ENCODE measurements at places on chromosomes 3 and 15.

DNA sequence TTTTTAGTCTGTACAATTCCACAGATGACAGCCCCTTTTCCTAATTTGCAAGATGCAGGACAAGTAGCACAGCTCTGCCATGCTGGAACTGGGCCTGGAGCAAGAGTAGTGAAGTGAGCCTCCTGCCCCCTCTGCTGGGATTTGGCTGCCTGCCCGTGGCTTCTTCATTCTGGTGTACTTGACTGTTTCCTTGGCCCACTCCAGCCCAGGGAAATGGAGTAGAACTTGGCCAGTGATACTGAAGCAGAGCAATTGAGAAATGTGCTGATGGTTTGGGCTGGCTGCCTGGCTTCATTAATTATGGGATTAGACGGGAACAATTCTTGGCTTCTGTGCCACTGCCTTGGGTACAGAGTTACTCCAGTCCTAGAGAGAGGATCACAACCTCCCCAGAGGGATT, 2.8 kb downstream of the GPD1L start:
- DNase-seq: no peak

GRCh38 chr15:68299436-68299835, 21.9 kb downstream of the FEM1B start:
- no peak for DNase-seq

DNA sequence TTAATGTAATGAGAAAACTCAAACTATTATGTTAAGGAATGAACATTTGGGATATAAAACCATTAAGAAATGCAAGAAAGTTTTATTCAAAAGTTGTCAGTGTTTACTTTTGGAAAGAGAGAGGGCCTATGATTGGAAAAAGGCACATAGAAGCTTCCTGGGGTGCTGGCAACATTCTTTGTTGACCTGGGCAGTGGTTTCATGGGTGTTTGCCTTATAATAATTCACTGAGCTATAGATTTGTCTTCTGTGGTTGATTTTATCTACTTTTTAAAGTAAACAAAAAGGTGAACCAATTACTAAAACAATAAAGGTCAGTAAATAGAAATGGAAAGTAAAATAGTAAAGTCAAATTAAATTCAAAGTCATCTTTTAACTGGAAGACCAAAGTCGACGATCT, 308.8 kb downstream of the NEK10 start:
- no peak for DNase-seq

- peak; percentile 41 for DNase-seq
Measured at GRCh38 chr15:101641129-101641764, 10.9 kb downstream of the TM2D3 start.

- no peak for DNase-seq
Measured at GRCh38 chr3:156637480-156638022, 36.8 kb upstream of the TIPARP start.

- DNase-seq: no peak
Measured at GRCh38 chr15:87910301-87910700, 346.2 kb downstream of the NTRK3 start.

- no peak for DNase-seq
Measured at GRCh38 chr15:66682865-66683264, 19.2 kb upstream of the SMAD6 start.

- no peak for DNase-seq
Measured at GRCh38 chr15:74768771-74769342, 13.0 kb upstream of the CSK start.

Data from activated CD8-positive, alpha-beta memory T cell treated with anti-CD3 and anti-CD28 coated beads for 1 hour (primary cell).